GM23248 (cell line): ENCODE measurements at places on chromosomes 5 and 9. TPM values are rescaled to one million over a fixed set of nuclear protein-coding genes. Genes with fewer than 3 reads are reported as not detected.

PCDHA1 gene
- not detected in 2 replicates for total RNA-seq

- no peak for DNase-seq
Observed at GRCh38 chr9:137423514-137424291, 510 bp downstream of the NOXA1 start.

GRCh38 chr5:134136221-134136631 lies 21.7 kb downstream of the TCF7 start:
- DNase-seq: no peak

DNA sequence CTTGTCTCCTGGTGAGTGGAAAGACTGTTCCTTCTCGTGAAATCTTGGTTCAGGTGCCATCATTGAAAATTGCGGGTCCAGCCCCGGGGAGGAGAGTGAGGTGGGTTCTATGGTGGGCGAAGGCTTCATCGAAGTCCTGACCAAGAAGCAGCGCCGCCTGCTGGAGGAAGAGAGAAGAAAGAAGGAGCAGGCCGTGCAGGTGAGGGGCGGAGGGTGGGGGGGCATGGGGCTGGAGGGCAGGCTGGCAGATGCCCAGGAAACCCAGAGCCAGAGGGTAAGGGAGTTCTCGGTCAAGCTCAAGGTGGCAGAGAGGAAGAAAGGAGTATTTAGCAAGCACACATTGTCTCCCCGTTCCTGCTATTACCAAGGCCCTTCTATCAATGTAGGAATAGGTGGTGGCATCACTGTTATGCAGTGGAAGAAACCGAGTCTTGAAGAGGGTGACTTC lies 24.3 kb upstream of the POMT1 start:
- DNase-seq: peak; percentile 56

GRCh38 chr9:135692410-135692809 lies 6.9 kb downstream of the SOHLH1 start:
- peak; percentile 77 for DNase-seq

DNA sequence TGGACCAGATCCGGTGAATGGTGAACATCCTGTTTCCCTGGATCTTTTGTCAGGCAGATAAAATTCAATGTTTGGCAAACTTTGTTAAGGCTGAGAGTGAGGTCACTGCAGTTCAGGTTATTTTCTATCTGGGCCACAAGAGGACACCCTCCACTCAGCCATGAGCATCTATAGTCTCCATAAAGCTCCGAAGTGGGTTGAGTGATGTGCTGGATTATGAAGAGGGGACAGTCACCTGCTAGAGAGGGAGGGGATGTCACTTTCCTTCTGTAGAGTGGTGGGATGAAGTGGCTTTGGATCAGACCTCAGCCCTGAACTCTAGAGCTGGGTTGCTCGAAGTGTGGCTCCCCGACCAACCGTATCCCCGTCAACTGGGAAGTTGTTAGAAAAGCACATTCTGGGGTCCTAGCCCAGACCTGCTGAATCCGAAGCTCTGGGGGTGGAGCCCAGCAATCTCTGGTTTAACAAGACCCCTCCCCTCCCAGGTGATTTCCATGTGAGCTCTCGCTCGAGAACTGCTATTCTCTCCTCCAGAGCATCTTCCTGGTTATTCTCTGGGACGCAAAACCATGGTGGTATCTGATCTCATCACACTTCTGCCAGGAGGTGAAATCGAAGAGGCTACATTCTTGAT lies 31.8 kb upstream of the FGF1 start:
- peak; percentile 84 for DNase-seq

DNA sequence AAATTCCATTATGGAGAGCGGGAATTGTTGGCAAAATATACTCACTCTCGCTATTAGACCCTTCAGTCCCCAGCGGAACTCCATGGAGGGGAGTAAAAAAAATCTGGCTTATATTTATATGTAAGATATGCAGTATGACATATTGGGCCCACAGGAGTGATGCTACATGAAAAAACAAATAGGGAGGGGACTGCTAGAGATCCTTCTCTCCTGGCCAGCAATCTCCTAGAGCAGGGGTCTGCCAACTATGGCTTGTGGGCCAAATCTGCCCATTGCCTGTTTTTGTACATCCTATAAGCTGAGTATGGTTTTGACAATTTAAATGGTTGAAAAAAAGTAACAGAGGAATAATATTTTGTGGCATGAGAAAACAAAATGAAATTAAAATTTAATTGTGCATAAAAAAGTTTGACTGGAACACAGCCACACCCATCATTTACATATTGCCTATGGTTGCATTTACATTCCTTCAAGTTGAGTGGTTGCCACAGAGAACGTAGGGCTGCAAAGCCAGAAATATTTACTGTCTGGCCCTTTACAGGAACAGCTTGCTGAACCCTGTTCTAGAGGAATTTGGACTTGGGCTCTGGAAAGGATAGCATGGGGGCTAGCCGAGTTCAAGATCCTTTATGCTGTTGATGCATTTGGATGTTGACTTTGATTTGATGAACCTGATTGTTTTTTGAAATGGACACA lies 197.3 kb upstream of the CLINT1 start:
- DNase-seq: peak; percentile 68

DNA sequence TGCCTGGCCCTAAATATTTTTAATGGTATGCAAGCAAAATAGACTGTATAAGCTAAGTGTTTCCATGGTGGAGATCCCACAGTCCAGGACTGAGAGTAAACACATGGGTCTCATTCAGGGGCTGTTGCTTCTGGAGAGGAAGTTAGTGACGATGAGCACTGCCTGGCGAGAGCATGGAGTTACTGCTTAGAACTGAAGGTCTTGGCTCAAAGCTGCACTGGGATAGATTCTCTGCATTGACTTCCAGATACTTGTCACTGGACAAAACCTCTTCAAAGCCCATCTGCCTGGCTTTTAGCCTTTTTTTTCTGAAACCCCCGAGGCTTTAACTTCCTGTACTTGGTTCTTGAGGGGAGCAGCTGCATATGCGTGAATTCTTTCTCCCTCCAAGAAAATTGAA lies 39.2 kb downstream of the GPR107 start:
- DNase-seq: no peak

- no peak for DNase-seq
Observed at GRCh38 chr9:134676361-134676760, 34.8 kb downstream of the COL5A1 start.

DNA sequence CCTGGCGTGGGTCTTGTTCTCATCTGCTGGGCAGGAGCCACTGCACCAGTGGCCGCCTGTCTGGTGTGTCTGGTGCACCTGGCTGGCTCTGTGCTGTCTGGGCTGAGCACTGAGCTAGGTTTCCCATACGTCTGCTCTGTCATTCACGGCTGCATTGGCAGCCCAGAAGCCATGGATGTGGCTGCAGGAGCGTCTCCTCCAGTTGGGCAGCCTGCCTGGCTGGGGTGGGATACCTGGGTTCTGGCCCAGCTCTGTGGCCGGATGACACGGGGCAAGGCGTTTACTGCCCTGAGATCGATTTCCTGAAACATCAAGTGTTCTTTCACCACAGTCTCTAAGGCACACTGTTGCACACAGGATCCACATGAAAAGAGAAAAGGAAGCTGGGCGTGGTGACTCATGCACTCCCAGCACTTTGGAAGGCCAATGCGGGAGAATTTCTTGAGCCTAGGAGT lies 25.5 kb upstream of the SLC25A51 start:
- DNase-seq: no peak

DNA sequence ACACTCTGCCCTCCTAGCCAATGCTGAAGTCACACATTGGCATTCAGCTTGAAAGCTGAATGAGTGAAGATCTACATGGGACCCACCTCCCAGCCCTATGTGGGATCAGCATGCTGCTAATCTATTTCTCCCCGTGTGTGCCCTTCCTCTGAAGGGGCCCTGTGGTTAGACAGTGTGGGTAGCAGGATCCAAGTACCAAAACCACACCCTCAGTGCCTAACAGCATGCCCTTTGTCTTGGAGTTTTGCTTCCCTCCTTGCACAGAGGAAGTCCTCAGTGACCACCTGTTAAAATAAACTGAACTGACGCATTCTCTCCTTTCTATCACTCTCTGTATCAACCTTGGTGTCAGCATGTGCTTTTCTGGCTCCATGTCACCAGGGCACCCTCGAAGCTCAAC lies 25.0 kb downstream of the SH3TC2 start:
- no peak for DNase-seq

KLF9 gene
- total RNA-seq: 14.3 and 14.5 TPM in 2 replicates

DNA sequence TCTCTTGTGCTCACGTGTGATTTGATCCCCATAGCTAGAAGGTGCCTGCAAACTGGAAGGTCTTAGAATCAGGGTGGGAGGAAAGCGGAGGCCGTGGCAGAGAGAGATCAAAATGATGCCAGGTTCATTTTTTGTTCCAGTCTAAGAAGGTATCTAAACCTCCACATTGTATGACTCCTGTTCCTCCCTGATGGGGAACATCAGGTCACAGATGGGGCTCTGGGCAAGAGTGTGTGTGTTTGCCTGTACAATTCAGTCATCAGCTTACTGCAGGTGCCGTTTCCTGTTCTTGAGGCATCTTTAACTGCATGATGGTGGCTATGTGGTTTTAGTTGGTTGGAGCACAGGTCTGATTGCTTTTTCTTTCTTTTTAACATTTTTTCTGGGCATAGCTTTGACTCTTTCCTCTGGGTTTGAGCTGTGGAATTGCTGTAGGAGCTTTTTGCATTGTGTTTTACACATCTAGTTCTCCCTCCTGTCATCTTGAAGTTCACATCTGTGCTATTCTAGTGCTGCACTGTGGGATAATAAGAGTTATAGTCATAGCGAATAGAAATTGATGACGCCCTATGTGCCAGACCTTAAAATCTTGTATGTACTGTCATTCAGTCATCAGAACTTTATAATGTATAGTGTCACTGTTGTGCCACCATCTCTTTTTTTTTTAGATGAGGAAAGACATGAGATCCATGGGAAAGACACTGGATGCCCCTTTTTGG lies 30.8 kb downstream of the ARHGAP26 start:
- no peak for DNase-seq

DNA sequence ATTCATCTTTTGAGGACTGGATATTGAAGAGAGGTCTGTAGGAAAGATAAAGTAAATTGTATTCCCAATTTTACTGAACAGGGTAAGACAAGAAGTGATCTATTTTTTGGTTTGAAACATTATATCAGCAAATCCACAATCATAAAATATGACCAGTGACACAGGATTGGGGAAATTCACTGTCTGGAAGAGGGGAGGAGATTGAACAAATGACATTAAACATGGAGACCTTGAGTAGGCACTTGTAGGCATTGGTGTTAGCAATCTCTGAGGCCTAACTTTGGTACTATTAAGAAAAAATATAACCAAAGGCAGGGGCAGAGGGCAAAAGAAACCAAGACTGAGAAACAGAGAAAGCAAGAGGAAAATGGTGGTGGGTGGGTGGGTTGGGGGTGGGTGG lies 132.6 kb upstream of the TMEM161B start:
- DNase-seq: no peak

NELFB gene
- total RNA-seq: 65.0 and 69.6 TPM in 2 replicates

ITGA2 gene
- total RNA-seq: 21.5 and 24.3 TPM in 2 replicates

- DNase-seq: no peak
Observed at GRCh38 chr5:135229679-135230132, 169.3 kb downstream of the MACROH2A1 start.

RNF183 gene
- total RNA-seq: not detected in 2 replicates

DNA sequence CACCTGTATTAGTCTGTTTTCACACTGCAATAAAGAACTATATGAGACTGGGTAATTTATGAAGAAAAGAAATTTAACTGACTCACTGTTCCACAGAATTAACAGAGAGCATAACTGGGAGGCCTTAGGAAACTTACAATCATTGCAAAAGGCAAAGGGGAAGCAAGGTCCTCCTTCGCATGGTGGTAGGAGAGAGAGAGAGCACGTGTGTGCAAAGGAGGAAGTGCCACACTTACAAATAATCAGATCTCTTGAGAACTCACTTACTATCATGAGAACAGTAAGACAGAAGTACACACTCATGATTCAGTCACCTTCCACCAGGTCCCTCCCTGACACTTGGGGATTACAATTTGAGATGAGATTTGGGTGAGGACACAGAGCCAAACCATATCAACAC lies 258.7 kb downstream of the TRIM32 start:
- no peak for DNase-seq

DNA sequence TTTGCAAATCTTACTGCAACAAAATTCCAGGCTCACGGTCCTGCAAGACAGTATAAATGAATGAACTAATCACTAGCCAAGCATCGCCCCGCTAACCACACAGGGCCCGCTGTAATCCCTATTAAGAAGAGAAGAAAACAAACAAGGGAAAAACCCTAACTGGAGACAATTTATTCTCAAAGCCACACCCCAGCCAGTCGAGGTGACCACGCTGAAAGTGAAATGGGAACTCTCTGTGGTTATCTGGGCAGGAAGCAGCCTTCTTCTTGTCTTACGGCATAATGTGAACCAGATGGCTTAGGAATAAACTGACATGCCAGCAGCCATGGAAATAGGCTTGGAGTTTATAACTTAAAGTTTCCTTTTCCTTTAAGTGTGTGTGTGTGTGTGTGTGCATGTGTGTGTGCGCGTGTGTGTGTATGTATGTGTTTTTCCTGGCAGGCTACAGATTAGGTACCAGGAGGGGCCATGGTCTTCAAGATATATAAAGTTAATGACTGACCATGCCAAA lies 120.2 kb downstream of the SEMA6A start:
- peak; percentile 90 for DNase-seq

DNA sequence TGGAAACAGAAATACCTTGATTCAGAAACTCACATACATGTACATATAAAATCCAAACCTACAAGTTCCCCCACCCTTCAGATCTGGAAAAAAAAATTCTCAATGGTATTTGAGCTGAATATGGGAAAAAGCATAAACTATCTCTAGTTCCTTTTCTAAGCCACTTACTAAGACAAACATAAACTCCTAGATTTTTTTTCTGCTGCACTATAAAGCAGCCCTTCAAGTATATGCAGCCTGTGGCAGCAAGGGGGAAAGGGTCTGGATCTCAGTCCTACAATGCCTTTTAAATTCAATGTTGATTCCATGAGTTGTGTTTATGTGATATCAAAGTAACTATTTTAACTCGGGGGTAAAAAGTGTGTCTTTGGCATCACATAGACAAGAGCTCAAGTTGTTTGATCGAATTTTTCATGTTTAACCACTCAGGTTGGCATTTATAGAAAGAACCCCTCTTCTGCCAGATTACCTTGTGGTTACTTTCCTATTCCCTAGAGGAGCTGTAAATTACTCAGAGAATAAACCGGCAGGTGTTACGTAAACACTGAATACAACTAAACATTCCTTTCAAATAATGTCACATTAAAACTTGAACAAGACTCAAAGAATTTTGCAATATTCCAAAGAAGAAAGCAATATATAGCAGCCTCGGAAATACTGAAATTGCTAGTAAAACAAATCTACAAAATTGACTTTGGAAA lies 91.8 kb upstream of the FER start:
- peak; percentile 83 for DNase-seq

C5 gene
- total RNA-seq: 1.6 and 2.4 TPM in 2 replicates

DNA sequence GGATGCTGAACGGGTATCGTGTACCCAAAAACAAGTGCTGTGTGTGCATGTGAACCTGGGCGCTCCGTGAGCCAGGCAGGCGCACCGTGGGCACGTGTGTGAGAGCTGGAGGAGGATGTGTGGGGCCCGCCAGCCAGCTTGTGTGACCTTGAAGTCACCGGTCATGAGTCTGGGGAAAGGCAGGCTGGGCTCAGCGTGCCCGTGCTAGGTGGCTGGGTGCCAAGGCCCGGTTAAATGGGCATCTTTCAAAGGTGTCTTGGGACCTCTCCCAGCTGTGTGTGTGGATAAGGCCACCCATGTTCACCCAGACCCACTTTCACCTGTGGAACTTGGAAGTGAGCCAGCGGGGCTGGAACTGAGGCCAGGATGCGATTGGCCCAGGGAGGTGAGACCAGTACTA lies 3.4 kb downstream of the KCNT1 start:
- DNase-seq: no peak

- DNase-seq: no peak
Observed at GRCh38 chr5:19660679-19661078, 327.3 kb downstream of the CDH18 start.

FGF18 gene
- total RNA-seq: not detected in 2 replicates

CREBRF gene
- 10.0 and 14.6 TPM in 2 replicates for total RNA-seq

GRCh38 chr5:174668349-174668748 lies 56.0 kb upstream of the MSX2 start:
- DNase-seq: no peak
